ENCODE measurements at places on chromosomes 5 and 9.
A peak's percentile ranks its signal among the peaks of the same experiment; 100 is the strongest.

GRCh38 chr5:96871027-96871399 lies 5.3 kb upstream of the ERAP2 start:
- no peak for DNase-seq

DNA sequence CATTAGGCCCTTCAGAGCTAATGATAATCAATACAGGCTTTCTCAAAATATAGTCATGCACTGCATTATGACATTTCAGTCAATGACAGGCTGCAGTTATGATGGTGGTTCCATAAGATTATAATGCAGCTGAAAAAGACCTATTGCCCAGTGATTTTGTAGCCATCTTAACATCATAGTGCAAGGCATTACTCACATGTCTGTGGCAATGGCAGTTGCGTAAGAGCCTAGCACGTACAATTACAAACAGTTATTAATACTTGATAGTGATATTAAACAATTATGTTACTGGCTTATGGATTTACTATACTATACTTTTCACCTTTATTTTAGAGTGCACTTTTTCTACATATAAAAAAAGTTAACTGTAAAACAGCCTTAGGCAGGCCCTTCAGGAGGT lies 214.8 kb downstream of the ISL1 start:
- no peak for DNase-seq

GRCh38 chr9:76634356-76635054 lies 129.7 kb upstream of the PCA3 start:
- DNase-seq, result no peak

GRCh38 chr5:111261610-111262009 lies 37.4 kb downstream of the CAMK4 start:
- DNase-seq, result no peak

DNA sequence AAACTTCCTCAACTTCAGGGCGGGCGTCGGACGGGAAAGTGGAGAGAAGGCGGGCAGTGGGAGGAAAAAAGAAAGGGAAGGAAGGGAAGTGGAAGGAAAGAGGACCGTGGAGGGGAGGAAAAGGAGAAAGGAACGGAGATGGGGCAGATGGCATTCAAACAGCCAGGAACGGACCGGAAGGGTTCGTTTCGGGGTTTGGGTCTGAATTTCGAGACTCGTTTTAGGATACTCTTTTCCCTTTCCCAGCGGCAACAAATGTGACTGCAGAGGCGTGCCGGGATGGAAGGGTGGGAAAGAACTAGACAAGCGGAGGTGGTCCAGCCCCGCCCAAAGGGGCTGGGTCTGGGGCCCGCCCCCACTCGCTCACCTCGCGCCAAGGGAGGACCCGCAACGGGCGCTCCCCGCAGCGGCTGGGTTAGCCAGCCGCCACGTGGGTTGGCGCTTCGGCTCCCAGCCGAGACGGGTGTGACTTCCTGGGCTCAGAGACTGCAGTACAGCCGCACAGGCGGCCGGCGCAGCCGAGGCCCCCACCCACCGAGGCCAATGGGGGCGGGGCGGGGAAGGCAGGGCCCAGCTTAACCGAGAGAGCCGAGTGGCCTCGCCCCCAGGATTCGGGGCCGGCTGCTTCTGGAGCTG lies 2.7 kb downstream of the VCAN start:
- peak; percentile 72 for DNase-seq

DNA sequence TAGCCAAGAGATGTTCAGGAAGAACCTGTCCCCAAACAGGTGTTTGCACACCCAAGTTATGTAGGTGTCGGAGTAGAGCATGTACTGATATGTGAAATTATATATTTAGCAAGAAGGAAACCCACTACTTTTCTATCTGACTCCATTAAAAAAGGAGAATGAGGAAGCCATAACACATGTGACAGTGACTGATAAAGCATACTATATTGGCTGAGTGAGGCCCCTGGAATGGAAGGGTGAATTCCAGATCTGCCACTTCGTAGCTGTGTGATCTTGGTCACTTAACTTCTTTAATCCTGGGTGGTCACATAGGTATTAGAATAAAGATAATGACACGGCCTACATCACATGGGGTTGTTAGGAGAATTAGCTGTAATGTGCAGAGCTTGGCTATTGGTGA lies 116.0 kb upstream of the MAN2A1 start:
- DNase-seq, result no peak

GRCh38 chr9:32968101-32969011 lies 33.1 kb downstream of the APTX start:
- peak; percentile 52 for DNase-seq

- DNase-seq, result no peak
Observed at GRCh38 chr5:179375831-179376365, 30.6 kb upstream of the ADAMTS2 start.

- DNase-seq, result no peak
Observed at GRCh38 chr9:123866497-123866896, 63.4 kb downstream of the DENND1A start.

DNA sequence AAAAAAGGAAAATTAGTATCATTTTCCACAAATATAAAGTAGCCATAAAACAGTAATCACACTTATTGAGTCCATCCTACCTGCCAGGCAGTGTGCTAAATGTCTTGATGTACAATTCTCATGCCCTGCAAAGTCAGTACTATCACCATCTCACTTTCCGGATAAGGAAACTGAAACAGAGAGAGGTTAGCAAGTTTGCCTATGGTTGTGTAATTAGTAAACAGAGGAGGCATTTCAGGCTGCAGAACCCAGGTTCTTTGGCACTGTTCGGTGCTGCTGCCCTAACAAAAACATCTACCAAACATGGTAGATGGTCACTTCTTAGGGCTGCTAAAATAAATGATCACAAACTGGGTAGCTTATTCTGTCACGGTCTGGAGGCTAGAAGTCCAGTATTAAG lies 22.6 kb downstream of the PLAC8L1 start:
- no peak for DNase-seq

GRCh38 chr5:177507596-177508220 lies 1.9 kb downstream of the DOK3 start:
- DNase-seq, result no peak

- DNase-seq, result peak; percentile 29
Observed at GRCh38 chr5:35319333-35320002, 89.2 kb upstream of the PRLR start.

DNA sequence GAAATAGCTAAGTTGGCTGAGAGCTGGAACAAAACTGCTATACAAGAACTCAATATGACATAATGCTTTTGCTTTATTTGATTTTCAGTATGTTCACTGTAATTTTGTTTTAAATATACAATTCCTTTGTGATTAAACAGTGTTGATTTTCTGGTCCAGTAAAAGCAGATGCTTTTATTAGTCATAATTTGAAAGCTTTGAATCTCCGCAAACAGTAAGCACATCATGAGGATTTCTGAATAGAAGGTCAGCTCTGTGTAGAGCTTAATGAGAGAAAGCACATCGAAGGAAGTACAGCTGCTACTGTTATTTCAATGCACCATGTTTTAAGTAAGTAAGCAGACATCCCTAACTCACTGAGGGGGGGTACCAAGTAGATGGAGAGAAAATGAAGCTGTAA lies 701.3 kb upstream of the ACO1 start:
- no peak for DNase-seq

DNA sequence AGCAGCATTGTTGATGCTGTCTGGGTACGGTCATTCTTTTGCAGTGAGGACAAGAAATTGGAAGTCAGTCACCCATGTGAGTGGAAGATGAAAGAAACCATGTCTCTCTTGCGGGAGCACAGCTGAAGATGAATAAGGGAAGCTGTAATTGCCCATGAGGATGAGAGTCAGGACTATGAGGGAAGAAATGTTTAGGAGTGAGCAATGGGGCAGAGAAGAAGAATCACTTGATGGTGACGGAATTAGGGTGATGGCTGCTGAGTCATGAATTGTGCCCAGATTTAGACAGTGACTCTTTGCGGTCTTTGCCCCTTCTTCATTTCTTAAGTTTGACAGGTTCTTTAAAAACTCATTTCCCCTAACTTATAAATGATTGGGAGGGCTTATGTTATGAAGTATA lies 183.3 kb downstream of the MAST4 start:
- no peak for DNase-seq

DNA sequence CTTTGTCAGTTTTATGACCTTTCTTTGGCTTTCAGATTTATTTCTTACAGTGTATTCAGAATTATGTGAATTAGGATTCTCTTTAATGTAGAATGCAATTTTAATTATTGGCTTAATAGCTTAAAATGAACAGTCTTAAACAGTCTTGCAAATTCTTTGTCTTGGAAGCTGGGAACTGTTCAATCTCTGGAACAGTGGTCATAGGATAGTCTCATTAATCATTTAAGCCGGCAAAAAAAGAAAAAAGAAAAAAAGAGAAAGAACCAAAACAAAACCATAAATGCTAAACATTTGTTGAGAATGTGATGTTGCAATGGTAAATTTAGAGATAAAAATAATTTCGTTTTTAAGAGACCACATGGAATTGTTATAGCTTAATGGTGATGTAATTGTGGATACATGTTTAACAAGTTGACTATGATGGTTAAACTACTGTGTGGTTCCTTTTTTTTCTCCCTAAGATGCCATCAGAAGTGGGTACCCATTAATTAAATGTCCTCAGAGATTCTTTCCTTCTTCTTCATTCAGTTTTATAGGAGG lies 61.6 kb downstream of the NNT start:
- no peak for DNase-seq

DNA sequence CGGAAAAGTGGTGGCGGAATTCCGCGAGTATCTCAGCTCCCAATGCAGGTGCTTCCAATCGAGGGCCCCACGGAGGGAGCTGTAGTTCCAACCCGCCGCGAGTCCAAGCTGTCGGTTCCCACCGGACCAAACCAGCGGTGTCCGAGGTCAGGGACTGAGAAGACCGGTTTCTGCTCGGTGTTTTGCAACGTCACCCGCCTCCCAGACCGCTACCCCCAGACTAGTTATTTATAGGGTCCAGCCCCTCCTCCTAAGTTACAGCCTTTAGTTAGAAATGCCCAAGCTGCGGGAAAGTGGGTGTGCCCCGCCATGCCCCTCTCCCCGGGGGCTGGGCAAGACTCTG lies 677 bp upstream of the MYORG start:
- DNase-seq, result no peak

GRCh38 chr9:132319421-132320110 lies 35.2 kb downstream of the SETX start:
- no peak for DNase-seq

GRCh38 chr9:21967169-21967568 lies 27.0 kb downstream of the CDKN2A start:
- DNase-seq, result no peak

GRCh38 chr9:83166372-83166771 lies 103.4 kb upstream of the RASEF start:
- DNase-seq, result no peak

DNA sequence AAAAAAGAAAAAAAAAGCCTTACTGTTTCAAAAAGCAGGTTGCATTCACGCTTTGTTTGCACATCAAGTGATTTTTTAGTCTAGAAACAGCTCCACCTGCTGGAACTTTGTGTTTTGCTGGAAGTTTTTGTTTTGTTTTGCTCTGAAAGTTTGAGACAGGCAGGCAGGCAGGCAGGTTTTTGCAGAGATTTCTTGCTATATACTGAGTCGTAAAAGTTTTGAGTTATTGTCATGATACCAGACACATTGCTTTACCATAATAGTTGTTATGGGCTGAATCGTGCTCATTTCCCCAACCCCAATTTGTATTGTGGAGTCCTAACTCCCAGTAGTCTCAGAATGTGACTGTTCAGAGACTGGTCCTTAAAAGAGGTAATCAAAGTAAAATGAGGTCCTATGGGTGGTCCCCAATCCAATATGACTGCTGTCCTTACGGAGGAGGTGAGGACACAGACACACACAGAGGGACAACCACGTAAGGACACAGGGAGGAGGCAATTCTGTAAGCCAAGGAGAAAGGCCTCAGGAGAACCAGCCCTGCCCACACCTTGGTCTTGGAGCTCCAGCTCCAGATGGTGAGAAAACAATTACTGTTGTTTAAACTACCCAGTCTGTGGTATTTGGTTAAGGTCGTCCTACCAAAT lies 20.9 kb downstream of the OR2Y1 start:
- DNase-seq, result peak; percentile 1

DNA sequence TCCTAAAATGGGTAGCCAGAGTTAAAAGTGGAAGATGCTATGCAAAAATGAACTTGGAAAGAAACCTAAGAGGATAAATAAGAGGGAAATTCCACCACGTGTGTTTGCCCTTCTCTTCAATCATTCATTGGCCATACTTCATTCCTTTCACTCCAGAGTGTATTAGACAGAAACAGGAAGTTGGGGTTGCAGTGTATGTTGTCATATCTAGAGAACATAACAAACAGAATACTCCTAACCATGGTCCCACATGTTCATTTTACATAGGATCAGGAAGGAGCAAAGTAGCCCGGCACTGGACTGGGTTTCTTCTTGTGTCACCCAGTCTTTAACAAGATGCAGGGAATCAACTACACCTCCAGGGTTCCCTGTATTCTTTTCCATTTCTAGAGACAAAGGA lies 7.6 kb upstream of the GPBP1 start:
- DNase-seq, result no peak

GRCh38 chr9:4243113-4243512 lies 56.8 kb downstream of the GLIS3 start:
- DNase-seq, result no peak

- DNase-seq, result no peak
Observed at GRCh38 chr5:171848006-171848405, 62.4 kb downstream of the SMIM23 start.

DNA sequence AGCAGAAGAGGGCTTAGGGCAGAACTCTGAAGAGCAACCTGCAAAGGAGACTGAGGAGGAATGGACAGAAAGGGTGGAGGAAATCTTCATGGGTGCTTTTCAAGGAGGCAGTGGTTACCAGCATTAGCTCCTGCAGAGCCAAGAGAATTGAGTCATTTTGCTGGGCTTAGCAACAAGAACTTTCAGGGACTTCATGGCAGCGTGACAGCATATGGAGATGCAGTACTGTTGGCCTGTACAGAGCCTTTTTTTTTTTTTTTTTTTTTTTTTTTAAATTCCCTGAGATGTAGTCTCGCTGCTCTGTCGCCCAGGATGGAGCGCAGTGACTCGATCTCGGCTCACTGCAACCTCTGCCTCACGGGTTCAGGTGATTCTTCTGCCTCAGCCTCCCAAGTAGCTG lies 296.0 kb upstream of the DMRT1 start:
- DNase-seq, result no peak

- DNase-seq, result no peak
Observed at GRCh38 chr9:135413461-135413860, 66.1 kb upstream of the PPP1R26 start.

GRCh38 chr9:89844075-89844474 lies 239.3 kb downstream of the GADD45G start:
- no peak for DNase-seq

GRCh38 chr5:132019857-132020555 lies 8.5 kb upstream of the ACSL6 start:
- no peak for DNase-seq

GRCh38 chr9:23907343-23907742 lies 81.3 kb upstream of the ELAVL2 start:
- DNase-seq, result no peak

DNA sequence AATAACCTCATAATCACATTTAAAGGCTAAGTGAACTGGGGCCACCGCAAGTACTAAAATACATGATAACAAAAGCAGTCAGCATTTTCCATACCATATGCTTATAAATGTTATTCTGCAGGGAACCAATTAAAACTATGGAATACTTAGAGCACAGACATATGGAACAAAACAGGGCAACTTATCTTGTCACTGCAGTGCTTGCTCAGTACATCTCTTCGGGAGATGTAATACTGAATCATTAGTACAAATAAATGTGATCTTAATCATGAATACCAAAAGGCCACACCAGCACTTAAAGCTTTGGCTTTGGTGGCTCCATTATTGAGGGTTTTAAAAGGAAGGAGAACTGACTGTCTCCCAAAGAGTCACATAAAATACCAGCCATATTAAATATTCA lies 32.1 kb downstream of the PRUNE2 start:
- no peak for DNase-seq
